NCI-H1048 (cell line): ENCODE measurements at places on chromosomes 4 and X.
A peak's percentile ranks its signal among the peaks of the same experiment; 100 is the strongest.

GRCh38 chr4:99938243-99938753, 8.1 kb downstream of the DNAJB14 start:
- DNase-seq: no peak

- DNase-seq: no peak
Measured at GRCh38 chr4:10267066-10267465, 150.5 kb upstream of the WDR1 start.

DNA sequence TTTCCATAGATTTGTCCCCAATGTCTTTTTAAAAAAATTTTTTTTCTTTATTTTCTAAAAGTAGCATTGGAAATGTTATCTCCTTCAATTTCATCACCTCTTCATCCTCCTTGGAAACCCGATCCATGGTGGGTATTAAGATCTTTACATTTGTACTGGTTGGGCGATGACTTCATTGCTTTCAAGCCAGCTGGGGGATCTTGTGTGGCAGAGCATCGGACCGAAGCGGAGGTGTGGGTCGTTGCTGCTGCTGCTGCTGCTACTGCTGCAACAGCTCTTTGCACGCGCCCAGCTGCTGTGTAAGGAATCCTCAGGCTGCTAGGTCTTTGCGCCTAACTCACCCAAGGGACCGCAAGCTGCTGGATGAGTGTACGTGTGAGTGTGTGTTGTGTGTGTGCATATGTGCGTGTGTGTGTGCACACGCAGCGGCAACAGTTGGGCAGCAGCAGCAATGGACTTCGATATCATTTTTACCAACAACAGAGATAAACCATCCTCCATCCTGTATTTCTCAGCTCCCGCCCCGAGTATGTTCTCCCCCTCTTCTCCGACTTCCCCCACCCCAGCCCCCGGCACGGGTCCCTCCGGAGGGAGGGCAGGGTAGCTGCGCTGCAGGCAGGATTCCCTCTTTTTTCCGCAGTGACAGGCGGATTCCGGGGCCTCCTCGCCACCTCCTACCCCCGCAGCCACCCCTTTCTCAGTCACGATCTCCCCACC, 768 bp upstream of the CDKL5 start:
- no peak for DNase-seq

DNA sequence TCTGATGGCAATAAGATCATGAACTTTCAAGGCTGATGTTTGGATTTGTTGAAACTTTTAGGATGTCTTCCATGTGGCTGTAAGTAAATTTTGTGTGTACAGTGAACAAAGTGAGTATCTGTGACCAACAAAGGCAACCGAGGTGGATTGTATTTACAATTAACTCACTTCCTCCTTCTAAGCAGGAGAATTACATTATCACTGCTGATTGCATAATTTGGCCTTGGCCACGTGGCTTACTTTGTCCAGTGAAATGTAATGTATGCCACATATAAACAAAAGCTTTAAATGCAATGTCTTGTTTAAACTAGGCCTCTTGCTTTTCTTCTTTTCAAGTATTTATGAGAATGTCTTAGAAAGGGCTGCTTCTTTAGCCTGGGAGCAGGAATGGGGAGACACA, 66.3 kb upstream of the MAD2L1 start:
- no peak for DNase-seq

DNA sequence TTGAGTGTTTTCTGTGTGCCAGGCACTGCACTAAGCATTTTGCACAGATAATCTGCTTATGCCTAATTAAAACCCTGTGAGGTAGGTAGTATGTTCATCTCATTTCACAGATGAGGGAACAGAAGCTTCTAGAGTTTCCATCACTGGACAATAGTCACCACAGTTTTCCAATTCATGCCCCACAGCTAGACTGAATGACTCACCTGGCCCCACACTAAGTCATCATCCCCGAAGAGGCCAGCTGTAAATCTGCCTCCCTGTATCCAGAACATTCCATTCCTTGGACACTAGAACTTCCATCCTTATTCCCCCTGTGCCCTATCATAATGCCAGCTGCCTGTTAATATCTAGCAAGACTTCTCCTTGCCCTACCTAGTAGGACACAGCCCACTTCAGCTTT, 40.9 kb upstream of the NYX start:
- DNase-seq: no peak

DNA sequence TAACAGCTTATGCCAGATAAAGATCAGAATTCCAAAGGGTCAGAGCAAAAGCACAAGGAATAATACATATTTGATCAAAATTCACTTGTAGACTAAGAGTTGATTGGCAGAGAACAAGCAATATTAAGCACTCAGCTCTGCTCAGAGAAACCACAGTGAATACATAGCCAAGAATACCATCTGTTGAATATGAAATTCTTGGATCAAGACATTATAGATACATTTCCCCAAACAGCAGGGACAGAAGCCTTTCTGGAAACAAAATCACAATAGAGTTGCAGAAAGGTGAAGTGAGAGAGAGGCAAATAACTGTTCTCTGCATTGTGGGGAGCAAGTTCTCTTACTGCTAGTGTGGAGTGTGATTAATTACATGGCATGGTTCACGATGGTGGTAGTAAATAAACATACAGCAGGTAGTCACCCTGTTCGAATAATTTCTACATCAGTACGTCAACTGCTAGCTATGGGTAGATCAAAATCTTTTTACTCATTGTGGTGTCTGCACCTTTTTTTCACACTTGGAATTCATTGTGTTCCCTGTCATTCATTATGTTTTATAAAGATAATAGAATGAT, 366.7 kb downstream of the PCDH7 start:
- no peak for DNase-seq

GRCh38 chrX:68648960-68649359, 1.5 kb downstream of the STARD8 start:
- no peak for DNase-seq

- DNase-seq: no peak
Measured at GRCh38 chr4:173509036-173510001, 20.7 kb downstream of the HAND2 start.

DNA sequence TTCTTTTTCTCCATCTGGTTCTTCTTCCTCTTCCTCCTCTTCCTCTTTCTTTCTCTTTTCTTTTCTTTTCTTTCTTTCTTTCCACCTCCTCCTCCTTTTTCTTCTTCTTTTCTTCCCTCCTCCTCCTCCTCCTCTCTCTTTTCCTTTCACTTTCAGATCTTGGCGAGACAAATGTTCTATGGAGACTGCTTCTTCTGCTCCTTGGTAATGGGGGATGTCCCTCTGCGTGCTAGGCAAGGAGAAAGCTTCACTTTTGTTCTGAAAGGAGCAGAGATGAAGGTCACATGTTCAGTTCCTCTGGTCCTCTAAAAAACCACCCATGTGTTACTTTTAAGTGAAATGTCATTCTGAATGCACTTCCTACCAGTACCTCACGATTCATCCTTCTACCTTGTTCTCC, 33.2 kb downstream of the NBDY start:
- no peak for DNase-seq

GRCh38 chrX:107000013-107000515, at the start of gene MORC4:
Gene MORC4, minus strand, starts transcription at chrX:107000212. Its CDS starts 243 bp downstream, at chrX:106999969.
- peak; percentile 63 for DNase-seq

GRCh38 chrX:142095651-142096245, 109.3 kb downstream of the MAGEC2 start:
- no peak for DNase-seq

GRCh38 chr4:104490770-104491480, 3.8 kb downstream of the CXXC4 start:
- DNase-seq: peak; percentile 26

DNA sequence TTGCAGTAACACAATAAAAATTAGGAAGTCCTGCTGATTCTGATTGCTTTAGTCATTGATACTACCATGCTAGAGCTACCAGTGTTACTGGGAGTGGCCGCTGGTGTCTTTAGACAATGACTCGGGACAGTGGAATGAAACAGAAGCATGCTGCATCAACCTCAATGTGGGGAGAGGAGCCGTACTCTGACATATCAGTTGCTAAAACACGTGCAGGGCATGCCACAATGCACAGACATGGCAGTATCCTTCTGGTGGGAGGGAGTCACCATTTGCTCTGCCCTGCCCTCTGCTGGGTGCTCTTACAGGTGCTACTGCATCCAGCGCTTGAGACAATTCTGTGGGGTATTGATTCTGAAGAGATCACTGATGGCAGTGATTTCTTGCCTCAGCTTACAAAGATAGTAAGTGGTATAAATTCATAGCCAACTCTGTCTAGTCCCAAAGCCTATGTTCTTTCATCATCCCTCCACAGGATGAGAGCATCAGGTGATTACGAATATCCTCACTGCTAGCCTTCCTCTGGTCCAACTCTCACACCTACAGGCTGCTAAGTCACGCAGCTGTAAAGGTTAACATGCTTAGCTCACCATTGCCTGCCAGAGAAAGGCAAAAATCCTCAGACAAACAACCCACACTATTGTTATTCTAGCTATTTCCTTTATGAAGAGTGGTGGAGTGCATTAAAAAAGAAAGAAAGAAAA, 43.7 kb downstream of the NSG1 start:
- peak; percentile 16 for DNase-seq

DNA sequence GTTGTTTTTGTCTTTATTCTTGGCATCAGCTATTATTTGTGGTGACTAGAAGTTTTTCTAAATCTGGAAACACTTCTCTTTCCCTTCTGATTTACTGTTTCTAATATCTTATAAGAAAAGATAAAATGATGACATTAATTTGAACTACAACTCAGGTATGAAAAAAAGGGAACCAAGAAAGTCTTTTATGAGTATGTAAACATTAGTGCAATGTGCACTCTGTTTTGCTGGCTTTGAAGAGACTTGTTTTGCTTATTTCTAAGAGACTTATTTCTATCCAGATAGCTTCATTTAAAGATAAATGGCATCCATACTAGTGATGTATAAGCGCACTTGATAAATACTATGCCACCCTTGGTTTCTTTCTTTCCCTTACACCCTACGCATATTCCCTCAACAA, 10.1 kb upstream of the AMBN start:
- no peak for DNase-seq

DNA sequence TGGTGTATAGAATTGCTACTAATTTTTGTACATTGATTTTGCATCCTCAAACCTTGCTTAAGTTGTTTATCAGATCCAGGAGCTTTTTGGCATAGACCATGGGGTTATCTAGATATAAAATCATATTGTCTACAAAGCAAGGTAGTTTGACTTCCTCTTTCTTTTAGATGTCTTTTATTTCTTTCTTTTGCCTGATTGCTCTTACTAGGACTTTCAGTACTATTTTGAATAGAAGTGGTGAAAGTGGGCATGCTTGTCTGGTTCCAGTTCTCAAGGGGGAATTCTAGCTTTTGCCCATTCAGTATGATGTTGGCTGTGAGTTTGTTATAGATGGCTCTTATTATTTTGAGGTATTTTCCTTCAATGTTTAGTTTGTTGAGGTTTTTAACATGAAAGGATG, 187.9 kb upstream of the LCORL start:
- DNase-seq: no peak
